ENCODE measurements at places on chromosomes 7 and 10.

GRCh38 chr10:32237644-32238345 lies 109.2 kb downstream of the EPC1 start:
- no peak for DNase-seq

DNA sequence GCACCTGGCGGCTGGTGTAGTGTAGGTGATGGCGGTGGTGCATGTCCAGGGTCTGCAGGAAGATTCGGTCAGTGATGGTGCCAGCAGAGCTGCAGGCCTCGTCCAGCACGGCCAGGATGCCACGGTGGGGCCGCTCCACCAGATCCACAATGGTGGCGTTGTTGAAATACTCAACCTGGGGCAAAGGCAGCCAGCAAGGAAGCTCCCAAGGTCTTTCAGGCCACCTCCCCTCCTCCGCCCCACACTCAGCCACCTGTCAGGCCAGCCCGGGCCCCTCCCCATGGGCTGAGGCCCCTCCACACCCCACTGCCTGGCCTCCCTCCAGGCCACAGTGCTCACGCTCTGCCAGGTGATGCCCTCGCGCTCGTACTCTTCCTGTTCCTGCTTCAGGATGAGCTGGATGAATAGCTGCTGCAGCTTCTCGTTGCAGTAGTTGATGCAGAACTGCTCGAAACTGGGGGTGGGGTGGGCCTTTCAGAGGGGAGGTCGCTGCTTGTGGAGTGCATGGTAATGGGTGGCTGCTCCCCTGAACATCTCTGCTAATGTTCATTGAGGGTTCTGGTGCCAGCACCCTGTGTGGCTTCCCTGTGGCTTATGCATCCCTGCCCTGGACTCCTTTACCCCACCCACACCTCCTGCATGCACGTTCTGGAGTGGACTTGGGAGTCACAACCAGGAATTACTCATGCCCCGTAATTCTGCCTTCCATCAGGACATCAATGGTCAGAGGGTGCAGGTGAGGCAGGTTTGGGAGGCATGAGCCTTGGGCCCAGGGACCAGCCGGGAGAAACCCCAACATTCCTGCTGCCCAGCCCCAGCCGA lies 8.9 kb downstream of the MYO1G start:
- no peak for DNase-seq

- DNase-seq: no peak
These were observed 690.6 kb downstream of the LRMDA start for GRCh38 chr10:76122056-76122455.

DNA sequence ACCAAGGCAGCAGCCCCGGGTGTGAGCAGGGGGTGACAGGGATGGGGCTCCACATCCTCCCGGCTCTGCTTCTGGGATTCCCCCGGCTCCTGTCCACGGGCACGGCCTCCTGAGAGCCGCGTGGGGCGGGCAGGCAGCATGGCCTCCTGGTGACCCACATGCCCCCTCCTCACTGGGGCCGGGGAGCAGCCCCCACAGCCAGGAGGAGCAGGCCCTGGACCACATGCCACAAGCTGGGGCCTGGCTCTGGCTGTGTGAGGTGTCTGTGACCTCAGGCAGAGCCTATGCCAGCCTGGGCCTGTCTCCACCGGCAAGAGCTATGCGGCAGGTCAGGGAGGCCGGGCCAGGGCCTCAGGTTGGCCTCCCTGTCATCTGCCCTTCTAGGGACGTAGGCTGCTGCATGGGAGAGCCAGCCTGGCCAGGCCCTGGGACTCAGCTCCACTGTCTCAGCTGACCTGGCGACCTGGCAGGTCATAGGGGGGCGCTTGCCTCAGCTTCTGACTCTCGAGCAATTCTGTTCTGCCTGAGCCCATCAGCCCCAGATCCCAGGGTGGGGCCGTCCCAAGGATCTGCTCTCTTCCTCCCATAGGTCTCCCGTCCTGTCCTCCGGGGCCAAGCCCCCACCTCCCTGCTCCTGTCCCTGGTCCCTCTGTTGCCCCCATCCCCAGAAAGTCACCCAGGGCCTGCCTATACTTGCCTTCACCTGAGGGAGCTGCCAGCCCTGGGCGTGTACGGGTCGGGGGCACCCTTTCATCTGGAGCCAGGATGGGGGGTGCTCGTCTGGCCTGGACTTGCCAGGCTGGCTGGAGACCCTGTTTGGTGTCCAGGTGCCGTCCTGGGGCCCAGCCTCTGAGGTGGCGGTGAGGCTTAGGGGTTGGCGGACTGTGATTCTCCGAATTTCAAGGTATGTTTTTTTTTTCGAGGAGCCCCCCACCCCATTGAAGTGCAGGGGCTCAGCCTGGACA lies 3.9 kb upstream of the TMEM184A start:
- no peak for DNase-seq

DNA sequence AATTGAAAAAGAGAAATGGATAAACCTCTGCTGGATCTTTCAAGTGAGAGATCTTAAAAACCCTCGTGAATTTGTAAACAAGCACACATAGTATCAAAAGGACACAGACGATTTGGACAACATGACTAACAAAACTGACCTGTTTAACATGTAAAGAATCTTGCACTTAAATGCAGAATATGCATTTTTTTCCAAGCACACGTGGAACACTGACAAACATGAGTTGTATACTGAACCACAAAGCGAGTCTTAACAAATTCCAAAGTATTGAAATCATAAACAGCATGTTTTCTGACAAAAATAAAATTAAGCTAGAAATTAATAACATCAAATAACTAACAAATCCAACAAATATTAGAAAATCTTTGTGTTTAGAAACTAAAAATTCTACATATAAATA lies 65.0 kb upstream of the ZNF746 start:
- DNase-seq: no peak
